Pulmonary artery endothelial cell (primary cell): ENCODE measurements at places on chromosomes 1 and 21.

- DNase-seq: no peak
Observed at GRCh38 chr1:187384504-187384903, 555.8 kb downstream of the PLA2G4A start.

GRCh38 chr1:39663559-39663958 lies 8.3 kb downstream of the NT5C1A start:
- no peak for DNase-seq

DNA sequence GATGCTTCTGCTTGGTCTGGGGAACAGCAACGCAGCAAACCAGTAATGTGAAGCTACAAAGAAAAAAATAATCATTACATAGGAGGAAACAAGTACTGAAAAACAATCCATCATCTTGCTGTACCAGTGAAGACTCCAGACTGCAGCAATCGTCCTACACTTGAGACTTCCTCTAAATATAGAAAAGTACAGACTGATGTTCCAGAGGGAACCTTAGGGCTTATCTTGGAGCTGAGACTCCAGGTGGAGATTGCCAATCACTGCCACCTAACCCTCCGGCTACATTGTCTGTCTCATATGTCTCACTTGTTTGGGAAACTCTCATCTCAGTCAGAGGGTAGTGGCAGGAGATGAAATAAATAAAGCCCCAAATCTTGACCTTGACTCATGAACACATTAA lies 9.4 kb upstream of the UHMK1 start:
- DNase-seq: no peak

GRCh38 chr1:151713044-151713443 lies 3.6 kb downstream of the CELF3 start:
- no peak for DNase-seq

DNA sequence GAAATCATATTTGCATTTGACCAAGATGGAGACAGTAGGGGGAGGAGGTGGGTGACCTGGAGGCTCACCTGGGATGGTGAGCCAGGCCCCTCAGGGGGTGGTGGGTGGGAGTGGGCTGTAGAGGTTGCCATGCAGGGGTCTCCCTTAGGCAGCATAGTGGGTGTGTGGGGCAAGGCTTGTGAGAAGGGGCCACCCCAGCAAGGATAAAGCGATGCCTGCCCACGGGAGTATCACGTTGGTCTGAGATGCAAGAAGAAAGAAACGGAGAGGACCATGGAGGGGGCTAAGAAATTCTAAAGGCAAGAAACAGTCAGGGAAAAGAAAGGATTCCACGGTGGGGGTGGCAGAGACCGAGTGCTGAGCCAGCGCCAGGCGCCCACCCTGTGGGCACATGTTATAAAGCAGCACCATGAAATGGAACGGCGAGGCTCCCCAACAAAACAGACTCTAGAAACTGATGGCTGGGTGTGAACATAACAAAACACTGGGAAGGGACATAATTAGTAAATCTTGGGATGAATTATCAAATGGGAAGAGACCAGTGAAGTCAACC lies 11.7 kb upstream of the C2CD2 start:
- DNase-seq: no peak
